Activated CD8-positive, alpha-beta memory T cell treated with anti-CD3 and anti-CD28 coated beads for 4 hours (primary cell): ENCODE measurements at places on chromosomes 13 and 19.

DNA sequence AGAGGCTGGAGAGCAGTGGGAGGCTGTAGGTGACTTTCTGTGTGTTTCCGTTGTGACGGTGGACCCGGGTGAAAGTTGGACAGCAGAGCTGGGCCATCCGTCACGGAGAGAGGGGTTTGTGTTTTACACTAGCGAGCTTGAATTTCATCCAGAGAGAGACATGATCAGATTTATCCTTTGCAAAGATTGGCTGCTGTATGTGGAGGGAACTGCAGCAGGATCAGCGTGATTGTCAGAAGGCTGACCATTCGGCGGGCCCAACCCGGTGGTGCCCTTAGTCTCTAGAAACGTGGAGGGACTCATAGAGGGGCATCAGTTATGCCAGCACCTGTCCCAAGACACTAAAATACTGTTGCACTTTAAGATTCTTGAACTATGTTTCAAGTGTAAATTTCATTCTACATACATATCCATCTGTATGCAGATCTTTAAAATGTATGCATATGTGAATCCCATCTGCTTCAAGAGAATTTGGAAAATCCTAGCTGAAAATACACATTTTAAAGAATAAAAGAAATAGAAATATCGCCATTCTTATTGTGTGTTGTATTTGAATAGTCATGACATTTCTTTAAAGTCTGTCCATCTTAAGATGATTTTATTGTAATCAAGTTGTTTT, 7.0 kb downstream of the FAM124A start:
- DNase-seq, result no peak

GRCh38 chr19:5137571-5138124, 168.7 kb downstream of the KDM4B start:
- DNase-seq, result no peak

- no peak for DNase-seq
These were observed 15.9 kb downstream of the MLLT1 start for GRCh38 chr19:6263735-6264444.

DNA sequence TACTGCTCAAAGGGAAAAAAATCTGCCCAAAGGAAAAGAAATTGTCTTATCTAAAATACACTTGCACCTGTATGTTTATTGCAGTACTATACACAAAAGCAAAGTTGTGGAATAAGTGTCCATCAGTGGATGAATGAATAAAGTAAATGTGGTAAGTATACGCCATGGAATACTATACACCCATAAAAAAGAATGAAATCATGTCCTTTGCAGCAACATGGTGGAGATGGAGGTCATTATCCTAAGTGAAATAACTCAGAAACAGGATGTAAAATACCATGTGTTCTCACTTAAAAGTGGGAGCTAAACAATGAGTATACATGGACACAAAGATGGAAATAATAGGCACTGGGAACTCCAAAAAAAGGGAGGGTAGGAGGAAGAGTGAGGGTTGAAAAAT, 3.8 kb upstream of the MUC16 start:
- DNase-seq, result no peak

DNA sequence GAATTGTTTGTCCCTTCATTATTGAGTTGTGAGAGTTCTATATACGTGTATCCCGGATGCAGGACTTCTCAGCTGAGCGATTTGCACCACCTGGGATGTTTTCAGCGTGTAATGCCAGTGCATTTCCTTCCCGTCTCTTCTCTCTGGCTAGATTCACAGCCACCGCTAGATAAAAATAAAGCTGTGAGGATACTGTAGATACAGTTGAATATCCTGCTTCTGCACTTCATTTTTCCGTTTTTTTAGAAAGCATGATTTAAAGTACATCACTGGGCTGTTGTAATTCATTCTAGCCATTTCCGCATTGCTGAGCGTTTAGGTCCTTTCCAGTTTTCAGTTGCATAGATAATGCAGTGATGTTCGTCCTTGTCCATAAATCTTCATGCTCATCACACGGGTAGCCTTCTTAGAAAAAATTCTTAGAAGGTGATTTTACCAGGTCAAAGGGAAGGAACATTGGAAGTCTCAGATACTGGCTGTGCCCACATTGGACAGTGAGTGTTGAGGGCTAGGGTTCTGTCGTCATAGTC, 14.7 kb downstream of the PPP1R37 start:
- DNase-seq, result no peak

GRCh38 chr19:52028780-52029123, 573 bp upstream of the ZNF614 start:
- DNase-seq, result no peak

DNA sequence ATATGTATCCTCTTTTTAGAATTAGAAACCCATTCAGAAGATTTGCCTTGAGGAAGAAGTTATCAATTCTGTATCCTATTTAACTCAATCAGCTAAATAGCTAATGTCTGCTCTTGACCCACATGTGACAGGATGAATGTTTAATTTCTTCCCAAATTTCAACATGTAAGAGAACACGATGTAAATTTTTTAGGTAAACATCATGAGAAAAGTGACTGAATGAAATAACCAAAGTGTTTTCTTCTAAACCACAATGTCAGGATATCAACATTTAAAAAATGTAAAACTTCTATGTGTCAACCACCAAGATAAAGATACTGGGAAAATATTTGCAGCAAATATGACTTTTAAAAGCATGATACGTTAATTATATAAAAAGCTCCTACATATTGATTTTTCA, 302.4 kb downstream of the DCT start:
- no peak for DNase-seq

DNA sequence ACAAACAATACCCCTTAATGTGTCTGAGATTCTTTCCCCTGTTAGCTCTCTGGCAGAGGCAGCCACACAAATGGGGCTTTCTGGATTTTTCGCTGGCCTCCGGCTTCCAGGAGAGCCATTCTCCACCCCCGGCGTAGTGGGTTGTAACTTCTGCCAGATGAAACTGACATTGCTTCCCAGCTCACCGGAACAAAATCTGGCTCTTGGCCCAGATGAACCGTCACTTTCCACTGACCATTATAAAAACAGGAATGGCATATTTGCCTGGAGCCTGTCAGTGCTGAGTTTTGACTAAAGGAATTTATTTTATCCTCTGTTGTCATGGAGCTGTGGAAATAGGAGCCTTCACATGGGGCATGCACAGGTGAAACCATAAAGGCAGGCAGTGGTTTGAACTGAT, 120.6 kb upstream of the GPR12 start:
- DNase-seq, result no peak

- DNase-seq, result no peak
These were observed 108.0 kb downstream of the KCTD15 start for GRCh38 chr19:33904681-33905080.

GRCh38 chr13:37715606-37716015, 117.0 kb upstream of the POSTN start:
- DNase-seq, result no peak

- DNase-seq, result no peak
These were observed 1342.5 kb upstream of the SLC10A2 start for GRCh38 chr13:104408733-104409132.

DNA sequence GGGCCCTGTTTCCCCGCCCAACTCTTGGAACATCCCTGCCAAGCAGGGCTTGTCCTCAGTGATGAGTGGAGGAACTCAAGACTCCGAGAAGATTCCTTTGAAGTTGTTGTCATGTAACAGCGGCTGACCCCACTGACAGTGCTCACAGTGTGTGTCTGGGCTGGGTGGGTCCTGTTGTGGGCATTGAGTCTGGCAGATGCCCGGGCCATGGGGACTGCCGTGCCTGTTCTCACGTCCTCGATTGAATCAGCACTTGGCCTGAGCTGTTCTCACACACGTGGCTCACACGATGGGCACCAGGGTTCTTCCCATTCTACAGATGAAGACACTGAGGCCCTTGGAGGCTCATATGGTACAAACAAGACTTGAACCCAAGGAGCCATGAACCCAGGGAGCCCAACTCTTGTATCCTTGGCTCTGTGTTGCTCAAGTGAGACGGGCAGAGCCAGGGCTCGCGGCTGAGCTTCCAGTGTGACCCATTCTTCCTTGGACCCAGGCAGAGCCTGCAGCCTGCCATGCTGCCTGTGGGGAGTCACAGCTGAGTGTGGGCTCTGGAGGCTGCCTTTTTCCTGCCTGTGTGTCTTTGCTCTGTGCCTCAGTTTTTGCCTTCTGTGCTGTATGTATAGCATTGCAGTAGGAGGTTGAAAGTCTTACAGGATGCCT, 8.6 kb upstream of the EPN1 start:
- no peak for DNase-seq

DNA sequence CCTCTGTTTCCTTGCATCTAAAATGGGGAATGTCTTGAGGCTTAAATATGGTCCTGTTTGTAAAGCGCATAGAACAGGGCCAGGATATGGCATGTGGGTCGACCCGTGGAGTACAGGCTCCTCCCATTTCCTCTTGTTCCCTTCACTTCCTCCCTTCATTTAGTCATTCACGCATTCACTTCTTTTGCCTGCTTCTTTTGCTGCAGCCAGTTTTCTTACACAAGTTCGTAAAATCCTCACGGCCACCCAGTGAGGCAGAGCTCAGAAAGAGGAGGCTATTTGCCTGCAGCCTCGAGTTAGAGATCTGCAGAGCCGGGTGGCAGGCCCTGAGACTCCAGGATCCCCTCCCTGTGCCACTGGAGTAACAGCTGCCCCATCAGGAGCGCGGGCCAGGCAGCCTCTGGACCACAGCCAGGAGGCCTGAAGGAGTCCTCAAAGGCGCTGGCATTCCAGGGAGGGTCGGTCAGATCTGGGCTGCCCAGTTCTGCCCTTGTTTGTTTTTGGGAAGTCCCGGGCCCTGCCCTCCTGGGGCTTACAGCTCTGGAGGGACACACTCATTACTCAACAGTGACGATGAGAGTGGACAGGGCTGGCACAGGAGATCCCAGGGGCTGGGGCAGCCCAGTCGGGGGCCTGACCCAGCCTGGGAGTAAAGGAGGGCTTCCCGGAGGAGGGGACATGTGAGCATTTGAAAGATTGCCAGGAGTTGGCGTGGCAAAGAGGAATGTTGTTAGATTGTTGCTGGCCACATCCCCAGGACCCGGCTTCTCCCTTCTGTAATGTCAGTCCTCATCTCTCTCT, 4.6 kb downstream of the PPP5C start:
- no peak for DNase-seq

GRCh38 chr19:14337510-14337909, 43.7 kb upstream of the ADGRE5 start:
- DNase-seq, result no peak

GRCh38 chr13:88840085-88840484, 1168.9 kb downstream of the SLITRK5 start:
- DNase-seq, result no peak

- no peak for DNase-seq
These were observed 18.3 kb upstream of the ENOX1 start for GRCh38 chr13:43805071-43805468.

- DNase-seq, result no peak
These were observed 31.2 kb downstream of the GADD45B start for GRCh38 chr19:2507109-2507508.
